ENCODE measurements at places on chromosomes 6 and 20.

DNA sequence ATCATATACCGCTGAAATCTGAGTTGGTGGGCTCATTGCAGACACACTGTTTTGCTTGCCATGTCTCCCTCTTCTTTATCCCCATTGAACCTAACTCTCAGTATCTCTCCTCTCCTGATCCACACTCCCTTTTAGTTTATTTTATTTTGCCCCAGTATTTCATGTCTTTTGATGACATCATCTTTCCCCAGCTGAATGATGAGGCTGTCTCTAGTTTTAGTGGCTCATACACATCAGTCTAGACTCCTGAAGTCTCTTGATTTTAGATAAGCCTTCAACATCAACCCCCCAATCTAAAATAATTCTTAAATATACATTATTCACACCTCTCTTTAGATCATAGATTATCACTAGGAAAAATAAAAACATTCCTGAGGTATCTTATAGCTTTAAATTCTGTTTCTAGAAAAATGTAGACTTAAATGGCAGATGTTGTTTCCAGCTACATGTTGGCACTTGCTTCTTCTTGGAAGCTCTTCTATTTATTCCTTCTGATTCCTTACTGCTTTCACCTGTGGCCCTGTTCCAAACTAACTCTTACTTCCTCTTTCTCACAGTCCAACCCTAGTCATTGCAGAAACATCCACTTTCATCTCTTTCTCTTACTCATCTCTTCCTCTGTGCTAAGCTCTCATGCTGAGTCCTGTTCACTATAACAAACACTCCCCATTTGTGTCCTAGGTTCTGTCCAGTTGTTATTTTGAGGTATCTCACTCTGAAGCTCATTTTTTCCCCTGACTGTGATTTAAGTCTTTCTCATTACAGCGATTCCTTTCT lies 191.9 kb upstream of the SLC35B3 start:
- no peak for DNase-seq

- DNase-seq, result no peak
Measured at GRCh38 chr20:62412194-62413024, 5.3 kb upstream of the CABLES2 start.

GRCh38 chr6:118494091-118494490 lies 54.0 kb upstream of the PLN start:
- DNase-seq, result no peak

- no peak for DNase-seq
Measured at GRCh38 chr6:47235421-47235820, 74.3 kb downstream of the TNFRSF21 start.

DNA sequence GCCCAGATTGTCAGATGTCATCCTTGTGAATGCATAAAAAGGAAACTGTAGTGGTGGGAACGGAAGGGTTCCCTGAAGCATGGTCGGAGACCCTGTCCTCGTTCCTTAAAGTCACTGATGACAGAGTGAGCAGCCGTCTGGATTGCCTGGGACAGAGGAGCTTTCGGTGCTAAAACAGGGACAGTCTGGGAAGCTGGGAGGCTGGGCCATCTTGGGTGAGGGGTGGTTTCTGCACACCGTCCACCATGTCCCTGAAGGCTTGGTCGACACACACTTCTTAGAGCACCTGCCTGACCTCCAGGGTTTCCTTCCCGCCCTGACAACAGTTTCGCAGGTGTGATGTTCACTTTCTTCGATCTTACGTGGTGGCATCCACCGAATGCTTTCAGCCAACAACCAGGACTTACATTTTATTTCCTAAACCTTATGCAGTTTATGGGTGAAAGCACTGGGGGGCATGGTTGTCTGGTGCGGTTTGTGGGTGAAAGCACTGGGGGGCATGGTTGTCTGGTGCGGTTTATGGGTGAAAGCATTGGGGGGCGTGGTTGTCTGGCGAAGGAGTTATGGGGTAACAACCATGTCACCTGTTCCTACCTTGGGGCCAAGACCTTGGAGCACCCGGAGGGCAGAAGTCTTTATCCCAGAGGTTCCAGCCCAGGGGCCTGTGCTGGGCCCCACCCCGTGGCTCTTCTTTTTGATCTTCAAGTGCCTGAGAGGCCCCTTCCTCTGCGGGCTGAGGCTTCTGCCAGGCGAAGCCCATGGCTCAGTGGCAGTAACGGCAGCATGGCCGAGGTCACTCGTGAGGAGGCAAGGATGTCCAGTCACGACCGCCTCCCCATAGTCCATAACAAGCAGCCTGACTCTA lies 81.7 kb upstream of the FRMD1 start:
- no peak for DNase-seq

DNA sequence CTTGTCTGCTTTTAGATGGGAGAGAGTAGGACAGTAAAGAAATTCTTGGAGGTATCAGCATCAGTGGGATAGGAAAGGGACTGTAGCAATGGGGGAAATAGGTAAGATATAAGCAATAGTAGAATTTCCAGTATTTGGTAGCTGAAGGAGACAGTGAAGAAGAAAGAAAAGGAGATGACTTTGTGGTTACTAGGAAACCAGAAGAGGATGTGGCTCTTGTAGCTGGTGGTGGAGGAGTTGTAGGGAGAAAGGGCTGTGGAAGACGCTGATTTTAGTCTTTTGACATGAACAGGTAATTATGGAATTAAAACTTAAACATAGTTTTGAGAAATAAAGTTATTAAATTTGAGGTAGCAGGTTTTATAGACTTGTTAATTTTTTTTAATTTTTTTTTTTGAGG lies 26.1 kb downstream of the SH3BGRL2 start:
- DNase-seq, result no peak

DNA sequence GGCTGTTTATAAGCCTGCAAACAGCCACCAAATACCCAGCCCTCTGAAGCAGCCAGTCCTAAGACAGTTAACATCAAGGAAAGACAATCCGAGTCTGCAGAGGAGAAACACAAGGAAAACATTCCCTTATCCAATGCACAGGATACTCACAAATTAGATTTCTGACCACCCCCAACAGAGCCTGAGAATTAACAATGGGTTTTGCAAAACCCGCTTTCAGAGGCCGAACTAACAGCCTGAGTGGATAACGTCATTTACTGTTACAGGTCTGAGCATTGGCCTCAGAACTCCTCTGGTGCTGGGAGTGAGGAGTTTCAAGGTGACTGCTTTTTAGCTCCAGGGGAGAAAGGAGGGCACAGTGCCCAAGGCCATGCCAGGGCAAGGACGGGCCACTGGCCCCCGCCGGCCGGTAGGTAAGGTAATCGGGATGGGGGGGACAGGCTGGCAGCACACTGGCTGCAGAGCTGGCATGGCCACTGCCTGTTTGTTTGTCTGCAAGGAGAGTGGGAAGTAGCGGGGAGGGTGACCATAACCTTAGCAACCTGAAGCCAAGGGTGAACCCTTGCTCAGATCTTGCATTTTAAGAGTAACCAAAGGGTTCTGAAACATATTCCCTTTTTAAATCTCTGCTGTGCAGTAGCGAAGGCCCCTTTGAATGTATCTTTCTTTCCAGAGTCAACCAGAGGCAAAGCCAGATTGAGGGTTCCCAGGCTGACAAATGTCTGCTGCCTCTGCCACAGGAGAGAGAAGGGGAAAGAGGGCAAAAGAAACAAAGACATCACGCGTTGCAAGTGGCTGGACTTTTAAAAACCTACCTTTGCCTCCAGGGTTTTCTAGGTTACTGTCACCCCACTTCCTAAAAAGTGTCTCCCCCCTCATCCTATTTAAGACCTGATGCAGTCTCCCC lies 3.9 kb downstream of the ZMYND8 start:
- DNase-seq, result no peak

GRCh38 chr20:56249244-56249955 lies 868 bp downstream of the MC3R start:
- peak; percentile 44 for DNase-seq

GRCh38 chr6:10373642-10374359 lies 41.1 kb downstream of the TFAP2A start:
- DNase-seq, result no peak

GRCh38 chr6:2796861-2797260 lies 31.7 kb downstream of the WRNIP1 start:
- DNase-seq, result no peak

- DNase-seq, result no peak
Measured at GRCh38 chr6:37260444-37260843, 2.5 kb upstream of the TMEM217 start.

- peak; percentile 70 for DNase-seq
Measured at GRCh38 chr20:63101781-63102720, 95.3 kb upstream of the BHLHE23 start.

- no peak for DNase-seq
Measured at GRCh38 chr20:57713951-57714350, 4.1 kb upstream of the PMEPA1 start.

GRCh38 chr6:12832226-12832735 lies 115.7 kb downstream of the PHACTR1 start:
- DNase-seq, result no peak

- no peak for DNase-seq
Measured at GRCh38 chr6:113695516-113695915, 161.6 kb upstream of the MARCKS start.

DNA sequence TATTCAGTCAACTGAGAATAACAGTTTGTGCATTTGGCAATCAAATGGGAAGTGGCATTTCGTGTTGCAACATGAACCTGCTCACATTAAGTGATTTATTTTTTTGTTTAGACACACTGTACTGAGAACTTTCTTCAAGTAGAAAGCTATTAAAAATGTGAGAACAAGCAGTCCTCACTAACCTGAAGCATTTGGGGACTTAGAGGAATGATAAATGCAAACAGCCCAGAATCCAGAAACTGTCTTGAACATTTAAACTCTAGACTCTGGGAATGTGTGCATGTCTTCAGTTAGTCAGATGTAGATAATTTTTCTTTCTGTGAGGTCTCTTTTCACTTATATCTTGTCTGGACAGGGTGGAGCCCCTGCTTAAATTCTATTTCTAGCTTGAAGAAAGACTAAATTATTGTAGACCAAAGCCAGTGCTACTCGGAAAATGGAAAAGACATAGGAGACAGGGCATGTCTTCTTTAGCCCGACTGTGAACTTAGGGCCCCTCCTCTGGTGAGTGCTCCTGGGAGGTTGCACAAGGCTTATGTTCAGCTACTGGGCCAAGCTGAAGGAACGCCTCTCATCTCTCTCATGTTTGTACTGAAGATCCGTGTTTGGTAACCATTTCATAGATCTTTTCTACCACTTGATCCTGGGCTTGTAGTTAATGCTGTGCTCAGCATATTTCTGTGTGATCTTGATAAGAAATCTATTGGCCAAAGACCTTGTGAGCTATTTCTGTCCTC lies 70.1 kb downstream of the SLX4IP start:
- DNase-seq, result no peak

GRCh38 chr6:163945808-163946207 lies 531.3 kb downstream of the QKI start:
- DNase-seq, result no peak

- DNase-seq, result no peak
Measured at GRCh38 chr6:15243910-15244619, 1.8 kb upstream of the JARID2 start.

GRCh38 chr6:44727651-44728630 lies 340.4 kb downstream of the CDC5L start:
- no peak for DNase-seq

DNA sequence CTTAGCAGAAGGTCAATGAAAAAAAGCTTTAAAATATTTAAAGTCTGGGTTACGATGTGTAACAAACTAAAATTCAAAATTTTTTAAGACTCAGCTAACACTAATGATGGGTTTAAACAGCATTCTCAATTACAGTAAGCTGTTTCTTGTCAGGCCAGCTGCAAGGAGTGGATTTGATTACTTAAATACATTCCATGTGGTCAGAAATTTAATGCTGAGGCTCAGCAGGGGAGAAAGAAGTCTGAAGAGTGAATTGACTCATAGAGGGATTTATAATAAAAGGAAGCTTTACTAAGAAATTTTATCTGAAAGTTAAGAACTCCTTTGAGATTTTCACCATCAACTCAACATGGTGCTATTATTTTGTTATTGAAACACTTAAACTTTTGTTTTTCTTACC lies 398.6 kb downstream of the KHDRBS2 start:
- DNase-seq, result no peak

GRCh38 chr6:118881440-118882313 lies 12.3 kb upstream of the ASF1A start:
- no peak for DNase-seq

GRCh38 chr20:8242827-8243724 lies 111.0 kb downstream of the PLCB1 start:
- no peak for DNase-seq

- no peak for DNase-seq
Measured at GRCh38 chr6:3252861-3253596, 5.7 kb upstream of the PSMG4 start.

GRCh38 chr20:33552519-33552918 lies 62.6 kb downstream of the CBFA2T2 start:
- no peak for DNase-seq

DNA sequence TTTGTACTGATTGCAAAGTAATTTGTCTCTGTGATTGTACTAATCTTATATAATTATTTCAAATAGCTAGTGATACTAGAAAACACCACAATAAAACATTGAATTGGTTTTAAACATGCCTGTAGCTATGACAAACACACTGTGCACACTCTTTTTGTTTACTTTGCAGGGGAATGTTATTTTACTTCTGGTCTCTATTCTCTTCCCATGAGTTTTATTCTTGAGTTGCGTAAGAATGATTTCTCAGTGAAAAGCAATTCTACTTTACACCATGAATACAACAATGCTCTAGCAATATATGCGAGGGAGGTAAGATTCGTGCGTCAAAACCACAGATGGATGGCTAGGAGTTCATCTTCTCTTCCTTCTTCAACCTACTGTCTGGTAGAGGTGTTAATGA lies 68.4 kb upstream of the PHACTR1 start:
- no peak for DNase-seq

- peak; percentile 83 for DNase-seq
Measured at GRCh38 chr6:83708970-83709747, at the start of gene SNAP91. TSS of gene SNAP91 (minus strand) at chr6:83709101. CDS start at chr6:83707927, 1,174 bp downstream.

DNA sequence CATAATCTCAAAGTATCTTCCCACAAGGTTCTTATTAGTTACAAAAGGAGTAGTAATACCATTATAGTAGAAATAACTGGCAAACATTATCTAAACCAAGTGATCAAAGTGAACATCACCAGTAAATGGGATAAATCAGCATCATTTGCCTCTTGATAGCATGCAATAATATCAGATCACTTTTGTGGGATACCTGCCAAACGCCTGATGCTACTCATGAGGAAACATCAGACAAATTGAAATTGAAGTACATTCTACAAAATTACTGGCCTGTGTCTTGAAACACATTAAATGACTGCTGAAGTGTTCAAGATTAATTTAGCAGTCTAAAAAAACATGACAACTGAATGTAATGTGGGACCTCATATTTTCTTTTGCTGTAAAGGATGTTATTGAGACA lies 208.1 kb downstream of the TINAG start:
- DNase-seq, result no peak

Measured in nephron progenitor cell (in vitro differentiated cells).